ENCODE measurements at places on chromosomes 7 and 10.

DNA sequence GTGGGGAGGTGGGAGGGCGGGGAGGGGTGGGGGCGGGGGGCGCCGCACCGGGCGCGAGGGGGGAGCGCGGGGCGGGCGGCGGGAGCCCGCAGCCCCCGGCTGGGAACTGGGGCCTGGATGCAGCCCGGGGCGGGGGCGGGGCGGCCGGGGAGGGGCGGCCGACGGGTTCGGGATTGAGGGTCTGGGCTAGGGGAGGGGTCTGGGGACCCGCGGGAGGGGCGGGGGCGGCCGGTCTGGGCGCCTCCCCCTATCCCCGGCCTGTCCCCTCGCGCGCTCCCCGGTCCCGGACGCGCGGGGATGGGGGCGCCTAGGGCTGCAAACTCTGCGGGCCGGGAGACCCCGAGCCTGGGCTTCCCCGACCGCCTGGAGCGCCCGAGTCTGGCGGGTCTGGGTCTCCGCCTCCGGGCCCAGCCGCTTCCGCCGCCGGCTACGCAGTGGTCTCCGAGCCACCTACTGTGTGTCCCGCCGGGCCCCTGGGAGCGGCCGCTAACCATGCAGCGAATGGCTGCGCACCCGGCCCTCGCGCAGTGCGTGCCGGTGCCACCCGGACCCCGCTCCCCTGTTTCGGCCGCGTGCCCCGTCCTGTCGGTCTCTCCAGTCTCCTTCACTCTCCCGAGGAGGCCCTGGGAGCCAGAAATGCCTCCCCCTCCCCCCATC is 375 bp upstream of the FGF8 start:
- no peak for DNase-seq

GRCh38 chr7:14717816-14718215 is 184.7 kb downstream of the DGKB start:
- peak; percentile 4 for DNase-seq

GRCh38 chr10:95756041-95756761 is at the start of gene ENTPD1:
ENTPD1 (plus strand) TSS chr10:95756163; CDS start chr10:95756240, 77 bp downstream.
- no peak for DNase-seq

DNA sequence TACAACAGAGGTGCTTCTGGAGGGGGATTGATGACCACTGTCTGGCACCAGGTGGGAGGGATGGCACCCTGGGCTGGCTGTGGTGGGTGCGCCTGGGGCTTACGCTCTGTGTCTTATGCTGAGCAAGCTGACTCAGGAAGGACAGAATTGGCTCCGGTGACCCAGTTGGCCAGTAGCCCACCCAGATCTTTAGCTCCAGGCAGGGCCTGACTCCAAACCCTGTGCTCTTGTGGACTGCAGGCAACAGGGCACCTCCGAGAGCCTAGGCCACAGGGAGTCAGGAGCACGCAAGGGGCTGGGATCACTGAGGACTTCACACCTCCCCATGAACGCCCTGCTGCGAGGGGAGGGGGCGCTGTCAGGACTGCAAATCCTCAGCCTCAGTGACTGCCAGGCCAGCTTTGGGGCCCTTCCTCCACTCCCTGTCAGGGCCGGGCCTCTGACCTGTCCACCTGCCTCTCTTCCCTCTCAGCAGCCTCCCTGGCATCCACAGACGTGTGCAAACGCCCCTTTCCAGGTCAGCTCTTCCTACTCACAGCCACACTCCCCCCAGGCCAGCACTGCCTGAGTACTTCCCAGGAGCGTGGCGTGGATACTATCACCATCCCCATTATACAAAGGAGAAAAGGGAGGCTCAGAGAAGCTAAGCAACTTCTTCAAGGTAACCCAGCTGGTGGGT is 118.7 kb downstream of the SLIT1 start:
- no peak for DNase-seq

DNA sequence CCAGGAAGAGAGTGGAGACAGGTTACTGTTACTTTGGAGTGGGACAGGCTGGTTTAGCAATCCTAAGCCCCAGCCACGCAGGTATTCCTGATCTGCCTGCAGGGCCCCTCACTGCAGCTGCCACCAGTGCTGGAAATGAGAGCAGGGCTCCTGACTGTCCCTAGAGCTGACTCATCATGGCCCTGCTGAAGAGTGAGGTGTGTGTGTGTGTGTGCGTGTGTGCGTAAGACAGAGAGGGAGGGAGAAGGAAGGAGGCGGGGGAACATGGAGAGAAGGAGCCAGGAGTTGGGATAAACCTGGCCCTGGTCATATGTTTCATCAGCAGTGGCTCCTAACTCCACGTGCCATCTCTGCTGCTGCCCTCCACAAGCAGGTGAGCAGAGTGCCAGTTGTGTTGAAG is 3.6 kb downstream of the FOXI2 start:
- no peak for DNase-seq

DNA sequence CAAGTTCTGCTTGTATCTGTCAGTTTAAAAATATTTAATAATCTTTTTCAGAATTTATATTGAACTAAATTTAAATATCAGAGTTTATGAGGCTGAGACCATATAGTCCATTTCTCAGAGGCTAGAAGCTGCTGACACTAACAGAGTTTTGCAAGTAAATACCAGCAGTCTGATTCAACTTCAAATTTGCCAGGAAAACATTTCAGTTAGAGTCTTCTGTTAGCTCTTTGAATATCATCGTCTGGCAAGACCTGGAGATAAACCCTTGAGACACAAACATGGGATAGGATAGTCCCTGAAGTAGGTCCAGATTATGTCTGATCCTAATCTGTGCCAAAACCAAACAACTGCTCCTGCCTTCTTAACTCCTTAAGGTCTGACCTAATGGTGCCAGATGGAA is 472.8 kb upstream of the STEAP1 start:
- DNase-seq, result no peak

GRCh38 chr7:4531236-4531635 is 150.9 kb upstream of the FOXK1 start:
- no peak for DNase-seq

DNA sequence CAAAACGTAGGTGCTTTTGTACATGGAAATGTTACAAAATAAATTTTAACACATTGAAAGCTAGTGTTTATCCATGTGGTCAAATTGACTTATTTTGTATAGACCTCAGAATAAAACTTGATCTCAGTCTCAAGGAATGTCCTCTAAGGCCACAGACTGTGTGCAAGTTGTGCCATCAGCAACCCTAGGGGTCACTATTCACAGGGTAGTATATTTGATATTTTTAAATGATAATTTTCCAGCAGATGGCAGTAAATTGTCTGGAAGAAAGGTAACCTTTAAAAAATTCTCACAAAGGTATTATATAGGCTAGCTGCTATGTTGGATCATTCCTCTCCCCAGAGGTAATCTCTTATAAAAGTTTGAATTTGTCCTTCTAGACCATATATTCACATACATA is 12.9 kb upstream of the SNX10 start:
- no peak for DNase-seq

GRCh38 chr7:119197877-119198527 is 973.5 kb downstream of the ANKRD7 start:
- DNase-seq, result peak; percentile 9

DNA sequence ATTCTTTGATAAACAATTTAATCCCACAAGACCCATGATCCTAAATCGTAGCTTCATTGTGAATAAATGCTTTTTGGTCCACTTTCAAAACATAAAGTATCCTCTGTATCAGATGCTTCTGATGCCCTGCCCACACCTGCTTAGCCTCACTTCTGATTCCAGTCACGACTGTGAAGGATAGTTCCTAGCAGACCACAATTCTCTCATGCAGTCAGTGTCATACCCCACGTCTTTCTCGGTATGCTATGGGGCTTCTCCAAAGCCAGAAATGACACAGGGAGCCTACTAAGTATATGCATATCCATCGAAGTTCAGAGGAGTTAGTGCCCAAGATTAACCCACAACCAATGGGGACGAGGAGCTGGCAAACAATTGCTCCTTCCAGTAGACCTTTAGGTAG is 27.6 kb upstream of the CTNNA3 start:
- DNase-seq, result no peak

GRCh38 chr7:142870566-142871259 is 14.8 kb downstream of the TRPV6 start:
- no peak for DNase-seq

DNA sequence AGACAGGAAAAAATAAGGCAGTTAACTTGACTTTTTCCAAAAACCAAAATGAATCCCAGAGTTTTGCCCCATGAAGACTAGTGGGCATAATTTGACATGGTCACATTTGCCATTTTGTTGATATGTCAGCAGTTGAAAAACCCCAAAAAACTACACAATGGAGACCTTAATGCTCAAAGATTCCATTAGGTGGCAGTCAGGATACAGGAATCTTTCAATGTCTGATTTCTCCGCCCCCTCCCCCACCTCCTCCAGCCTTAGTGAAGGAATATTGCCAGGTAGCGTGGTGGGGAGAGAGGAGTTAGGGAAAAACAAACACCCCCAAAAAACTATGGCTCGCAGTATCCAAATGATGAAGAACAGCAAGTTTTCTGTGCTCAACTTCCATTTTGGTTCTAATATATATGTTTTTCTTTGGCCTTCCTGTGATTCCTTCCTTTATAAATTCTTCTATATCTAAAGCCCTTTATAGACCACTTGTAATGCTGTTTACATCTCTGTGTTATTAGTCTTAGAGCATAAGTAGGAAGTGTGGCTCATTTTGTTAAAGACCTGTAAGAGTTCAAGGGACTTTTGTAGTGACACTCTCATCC is 6.7 kb upstream of the SMNDC1 start:
- DNase-seq, result no peak

- no peak for DNase-seq
Observed at GRCh38 chr7:145848691-145849090, 267.9 kb upstream of the CNTNAP2 start.

- DNase-seq, result no peak
Observed at GRCh38 chr10:61565819-61566560, 96.7 kb upstream of the CABCOCO1 start.

- DNase-seq, result no peak
Observed at GRCh38 chr10:100669616-100670015, 75.8 kb upstream of the PAX2 start.

GRCh38 chr10:11595395-11595692 is 16.1 kb downstream of the USP6NL start:
- DNase-seq, result no peak

DNA sequence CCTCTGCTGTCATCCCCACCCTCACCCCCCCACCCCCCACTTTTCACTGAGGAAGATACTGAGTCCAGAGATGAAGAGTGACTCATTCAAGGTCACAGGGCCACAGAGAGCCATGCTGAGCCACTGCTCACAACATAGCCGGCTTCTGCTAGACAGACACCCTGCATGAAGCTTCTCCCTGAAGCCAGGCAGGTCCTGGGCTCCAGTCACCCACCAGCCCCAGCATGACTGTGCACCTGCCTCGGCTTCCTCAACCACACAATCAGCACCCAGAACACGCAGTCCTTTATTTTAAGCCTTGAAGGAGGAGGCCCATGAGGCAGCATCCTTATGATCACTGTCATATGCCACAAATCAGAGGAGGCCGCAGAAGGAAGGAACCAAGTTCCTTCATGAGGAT is 19.2 kb upstream of the PRKAG2 start:
- no peak for DNase-seq

DNA sequence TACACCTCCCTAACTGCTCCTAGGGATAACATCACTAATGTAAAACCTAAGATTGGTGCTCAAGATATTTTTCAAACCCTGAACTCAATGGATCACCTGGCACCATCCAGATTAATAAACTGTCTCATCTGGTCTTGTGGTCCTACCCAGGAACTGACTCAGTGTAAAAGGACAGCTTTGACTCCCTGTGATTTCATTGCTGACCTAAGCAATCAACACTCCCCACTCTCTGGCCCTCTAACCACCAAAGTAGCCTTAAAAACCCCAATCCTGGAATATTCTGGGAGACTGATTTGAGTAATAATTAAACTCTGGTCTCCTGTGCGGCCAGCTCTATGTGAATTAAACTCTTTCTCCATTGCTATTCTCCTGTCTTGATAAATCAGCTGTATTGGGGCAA is 6.2 kb upstream of the USP54 start:
- DNase-seq, result no peak

GRCh38 chr10:27529010-27529783 is 25.1 kb downstream of the RAB18 start:
- no peak for DNase-seq

- DNase-seq, result no peak
Observed at GRCh38 chr7:156419782-156420181, 220.8 kb upstream of the RNF32 start.

- DNase-seq, result no peak
Observed at GRCh38 chr10:107480781-107481180, 316.3 kb upstream of the SORCS1 start.

DNA sequence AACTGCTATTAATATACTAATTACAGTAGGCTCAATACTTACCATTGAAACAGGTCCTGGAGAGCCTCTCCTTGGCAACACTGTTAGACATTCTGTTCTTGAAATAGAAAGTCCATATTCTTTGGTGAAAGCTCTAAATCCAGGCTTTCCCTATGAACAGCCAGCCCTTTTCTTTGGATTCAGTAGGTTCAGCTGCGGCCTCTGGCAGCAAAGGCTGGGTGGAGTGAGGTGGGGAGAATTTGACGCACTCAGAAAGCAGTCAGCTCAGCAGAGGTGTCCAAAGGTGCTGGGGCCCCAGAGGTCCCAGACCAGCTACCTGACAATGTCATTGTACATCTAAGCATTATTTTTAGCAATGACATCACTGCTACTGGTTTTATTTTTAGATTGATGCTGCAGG is 146.1 kb downstream of the GRK5 start:
- no peak for DNase-seq

- DNase-seq, result no peak
Observed at GRCh38 chr10:110324805-110325280, 20.1 kb upstream of the SMNDC1 start.

DNA sequence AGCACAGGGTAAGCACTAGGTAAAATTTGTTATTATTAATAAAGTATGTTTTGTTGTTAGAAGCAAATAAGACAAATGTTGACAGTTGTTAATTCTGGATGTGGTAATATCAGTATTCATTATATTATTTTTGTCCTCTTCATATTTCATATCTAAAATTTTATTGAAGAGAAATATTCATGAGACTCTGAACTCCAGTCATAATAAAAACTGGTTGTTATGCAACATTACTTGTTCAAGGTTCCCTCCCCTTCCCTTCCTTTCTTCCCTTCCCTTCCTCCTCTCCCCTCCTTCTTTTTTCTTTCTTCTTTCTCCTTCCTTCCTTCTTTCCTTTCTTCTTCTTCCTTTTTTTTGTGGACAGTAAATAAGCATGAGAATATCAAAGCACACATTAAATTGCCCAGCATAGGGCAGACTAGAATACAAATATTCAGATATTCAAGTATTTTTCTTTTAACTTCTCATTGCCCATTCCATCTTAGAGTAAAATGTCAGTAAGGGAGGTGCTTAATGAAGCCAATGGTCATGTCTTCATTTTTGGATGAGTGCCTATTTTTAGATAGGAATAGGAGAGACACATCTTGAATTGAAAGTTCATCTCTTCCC is 245.0 kb downstream of the INHBA start:
- DNase-seq, result no peak

DNA sequence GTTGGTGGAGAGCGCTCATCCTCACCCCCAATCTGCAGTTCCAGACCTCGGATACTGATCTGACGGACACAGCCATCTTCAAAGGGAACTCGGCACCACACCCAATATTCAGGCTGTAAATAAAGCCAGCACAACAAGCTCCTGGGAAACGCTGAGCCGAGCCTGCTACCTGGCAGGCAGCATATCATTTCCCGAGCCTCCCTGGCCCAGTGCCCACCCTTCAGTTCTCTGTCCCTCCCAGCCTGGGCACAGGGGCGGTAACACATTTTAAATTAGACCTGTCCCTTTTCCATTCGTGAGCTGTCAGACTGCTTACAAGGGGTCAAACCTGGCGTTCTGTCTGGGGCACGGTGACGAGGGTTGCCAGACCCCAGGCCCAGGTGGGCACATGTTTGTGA is 250.5 kb downstream of the ARHGAP12 start:
- DNase-seq, result no peak

- no peak for DNase-seq
Observed at GRCh38 chr7:84809877-84810276, 377.0 kb downstream of the SEMA3D start.

GRCh38 chr7:77351539-77352004 is 64.6 kb downstream of the GSAP start:
- no peak for DNase-seq

Measured in smooth muscle cell of the brain vasculature (primary cell).